Left renal cortex interstitium (tissue), 4 donors: ENCODE measurements at places on chromosomes 12 and 14. TPM values are rescaled to one million over a fixed set of nuclear protein-coding genes. Genes with fewer than 3 reads are reported as not detected.

- DNase-seq, result no peak
Observed at GRCh38 chr14:55965851-55966250, 152.4 kb upstream of the PELI2 start.

- no peak for DNase-seq
Observed at GRCh38 chr12:26044007-26044394, 80.8 kb downstream of the BHLHE41 start.

GRCh38 chr12:26126340-26127284, 1.8 kb upstream of the BHLHE41 start:
- DNase-seq, result no peak

DNA sequence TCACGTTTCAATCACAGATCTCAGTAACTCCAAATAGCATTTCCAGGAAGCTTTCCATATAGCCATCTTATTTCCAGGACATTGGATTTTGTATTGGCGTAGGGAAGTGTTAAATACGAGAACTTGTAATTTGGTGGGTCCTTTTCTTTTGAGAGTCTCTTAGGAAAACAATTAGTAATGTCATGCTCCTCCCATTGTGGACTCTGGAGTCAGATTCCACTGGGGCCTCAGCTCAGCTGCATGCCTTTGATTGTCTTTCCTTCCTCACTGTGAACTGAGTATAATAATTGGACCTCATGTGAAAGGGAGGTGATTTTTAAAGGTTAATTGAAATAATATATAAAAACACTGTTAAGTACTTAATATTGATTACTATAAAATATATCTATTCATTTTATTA, 462.6 kb downstream of the NPAS3 start:
- DNase-seq, result no peak

GRCh38 chr12:25018146-25018545, 69.2 kb upstream of the BCAT1 start:
- DNase-seq, result no peak

UNC79 gene
- 0.81 TPM for polyA plus RNA-seq

FGF23 gene
- polyA plus RNA-seq, result 0.06 TPM

NFATC4 gene
- 95.6 TPM for polyA plus RNA-seq
